MM.1S (cell line): ENCODE measurements at places on chromosomes 12 and 14.

GRCh38 chr14:30656190-30656632 lies 34.1 kb downstream of the SCFD1 start:
- peak; percentile 10 for DNase-seq

DNA sequence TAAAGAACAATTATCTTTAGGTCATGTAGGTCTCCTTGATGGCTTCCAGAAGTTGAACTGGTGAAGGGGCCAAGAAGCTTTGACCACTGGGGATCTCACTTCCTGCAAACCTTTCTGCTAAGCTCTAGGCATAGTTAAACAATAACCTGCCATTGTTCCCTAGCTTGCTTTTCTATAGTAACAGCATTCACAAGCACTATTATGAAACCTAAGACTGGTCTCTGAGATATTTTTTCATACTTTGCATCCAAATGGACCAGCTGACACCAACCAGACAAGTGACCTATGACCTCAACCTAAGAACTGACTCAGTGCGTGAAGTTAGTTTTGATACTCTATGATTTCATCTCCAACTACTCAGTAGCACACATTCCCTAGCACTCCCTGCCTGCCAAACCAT lies 129.1 kb downstream of the PTPRB start:
- no peak for DNase-seq

DNA sequence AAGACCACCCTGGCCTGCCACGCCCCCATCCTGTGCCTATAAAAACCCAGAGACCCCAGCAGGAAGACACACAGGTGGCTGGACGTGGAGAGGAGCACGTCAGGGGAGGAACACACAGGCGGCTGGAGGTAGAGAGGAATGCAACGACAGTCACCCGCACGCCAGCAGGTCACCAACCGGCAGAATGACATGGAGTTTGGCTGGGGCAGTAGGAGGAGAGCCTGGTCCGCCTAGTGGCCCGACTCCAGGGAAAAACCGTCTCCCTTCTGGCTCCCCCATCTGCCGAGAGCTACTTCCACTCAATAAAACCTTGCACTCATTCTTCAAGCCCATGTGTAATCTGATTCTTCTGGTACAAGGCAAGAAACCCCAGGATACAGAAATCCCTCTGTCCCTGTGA lies 62.7 kb upstream of the KCNH3 start:
- no peak for DNase-seq

- DNase-seq: no peak
Observed at GRCh38 chr14:54579621-54580020, 12.7 kb downstream of the SAMD4A start.

DNA sequence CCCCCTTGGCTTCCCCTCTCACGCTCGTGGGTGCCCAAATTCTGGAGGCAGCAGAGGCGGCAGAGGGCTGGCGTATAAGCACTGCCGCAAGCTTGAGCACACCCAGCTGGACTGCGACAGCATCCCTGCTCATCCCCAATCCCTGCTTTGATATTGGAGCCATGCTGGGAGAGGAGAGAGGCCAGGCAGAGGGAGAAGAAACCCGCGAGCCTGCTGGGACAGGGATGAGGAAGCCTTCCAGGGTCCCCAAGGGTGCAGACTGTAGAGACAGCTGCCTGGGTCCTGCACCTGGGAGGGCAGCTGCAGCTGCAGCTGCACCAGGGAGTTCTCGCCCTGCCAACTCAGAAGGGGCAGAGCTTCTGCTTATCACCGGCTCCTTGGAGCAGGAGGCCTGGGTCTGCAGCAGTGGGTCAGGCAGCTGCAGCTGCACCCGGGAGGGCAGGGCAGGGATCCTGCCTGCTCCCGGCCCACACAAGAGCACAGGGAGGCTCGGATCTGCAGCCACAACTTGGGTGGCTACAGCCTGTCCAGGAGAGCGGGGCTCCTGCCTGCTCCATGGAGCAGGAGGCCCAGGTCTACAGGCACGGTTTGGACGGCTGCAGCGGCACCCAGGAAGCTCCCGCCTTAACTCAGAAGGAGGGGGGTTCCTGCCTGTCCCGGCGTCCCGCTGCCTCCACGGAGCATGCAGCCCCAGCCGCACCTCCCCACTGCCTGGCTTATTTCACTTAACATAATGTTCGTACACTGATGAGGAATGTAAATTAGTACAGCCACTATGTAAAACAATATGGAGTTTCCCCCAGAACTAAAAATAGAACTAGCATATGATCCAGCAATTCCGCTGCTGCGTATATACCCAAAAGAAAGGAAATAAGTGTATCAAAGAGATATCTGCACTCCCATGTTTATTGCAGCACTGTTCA lies 60.4 kb upstream of the SGPP1 start:
- DNase-seq: no peak

DNA sequence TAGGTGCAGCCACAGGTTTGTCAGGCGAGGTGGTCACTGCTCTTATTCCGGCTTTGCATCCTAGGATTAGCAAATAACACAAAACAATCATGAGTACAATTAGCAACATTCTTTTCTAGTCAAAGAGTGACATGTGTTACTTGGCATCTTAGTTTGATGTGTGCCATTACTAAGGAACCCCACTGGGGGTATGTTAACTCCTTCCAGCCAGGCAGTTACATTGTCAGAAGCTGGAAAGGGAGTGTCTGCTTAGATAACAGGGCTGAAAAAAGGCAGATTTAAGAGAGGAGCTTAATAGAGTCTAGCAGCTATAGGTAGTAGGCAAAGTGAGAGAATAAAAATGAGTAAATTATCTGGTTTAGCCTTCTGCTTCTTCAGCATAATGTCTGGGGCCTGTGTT lies 30.5 kb upstream of the METAP2 start:
- no peak for DNase-seq
